Activated CD4-positive, alpha-beta T cell treated with anti-CD3 and anti-CD28 coated beads, Interleukin-10, Interleukin-2, amounts not matched to agents 100 ng/mL and 50 ng/mL, durations not matched to agents 16 hours and 8 hours (primary cell): ENCODE measurements at places on chromosomes 16 and 17.
A peak's percentile ranks its signal among the peaks of the same experiment; 100 is the strongest.

- DNase-seq, result no peak
Measured at GRCh38 chr17:73874008-73874720, 229.9 kb upstream of the SDK2 start.

- DNase-seq, result peak; percentile 80
Measured at GRCh38 chr16:50765260-50765659, 23.4 kb downstream of the CYLD start.

DNA sequence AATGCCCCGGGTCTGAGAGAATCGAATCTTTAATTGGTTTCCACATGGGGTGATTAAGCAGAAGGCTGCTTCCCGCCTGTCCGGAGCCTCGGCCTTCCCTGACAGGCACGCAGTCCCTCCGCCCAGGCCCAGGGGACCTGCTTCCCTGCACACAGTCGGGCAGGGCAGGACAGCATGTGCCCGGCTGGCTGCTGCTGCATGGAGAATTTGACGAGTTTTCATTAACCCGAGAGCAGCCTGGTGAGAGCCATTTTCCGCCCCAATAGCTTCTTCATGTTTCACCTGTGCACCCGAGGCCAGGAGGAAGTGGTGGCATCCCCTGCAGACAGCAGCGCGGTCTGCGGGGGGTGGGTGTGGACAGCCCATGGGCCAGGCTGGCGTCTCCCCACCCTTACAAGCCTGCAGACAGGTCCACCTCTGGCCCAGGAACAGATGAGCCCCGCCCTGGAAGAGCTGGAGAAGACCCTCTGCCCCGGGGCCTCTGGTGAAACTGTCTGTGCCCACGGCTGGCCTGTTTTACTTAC, 67.0 kb downstream of the KLHDC4 start:
- DNase-seq, result peak; percentile 25

DNA sequence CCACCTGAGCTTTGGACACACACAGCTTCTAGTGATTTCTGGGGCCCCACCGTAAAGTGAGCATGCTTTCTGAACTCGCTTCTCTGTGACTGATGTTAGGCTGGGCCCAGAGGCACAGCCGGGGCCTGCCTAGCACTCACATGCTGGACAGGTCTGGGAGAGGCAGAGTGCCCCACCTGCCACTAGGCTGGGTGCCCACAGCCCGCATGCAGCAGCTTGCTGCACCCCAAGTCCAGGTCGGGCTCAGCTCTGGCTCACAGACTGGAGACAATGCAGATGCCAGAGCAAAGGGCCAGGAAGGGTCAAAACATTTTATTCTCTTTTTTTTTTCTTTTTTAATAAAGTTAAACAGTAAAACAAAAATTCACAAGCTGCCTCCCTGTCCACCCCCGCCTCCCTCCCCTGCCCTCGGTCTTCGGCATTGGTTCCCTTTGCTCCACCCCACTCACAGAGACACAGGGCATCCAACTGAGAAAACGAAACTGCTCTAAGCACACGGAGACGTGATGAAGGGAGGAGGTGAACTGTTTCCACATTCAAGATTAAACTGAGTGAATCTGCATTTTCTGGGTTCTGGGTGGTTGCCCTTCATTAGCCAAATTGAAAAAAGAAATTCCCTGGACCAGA, 9.7 kb downstream of the CNP start:
- no peak for DNase-seq

DNA sequence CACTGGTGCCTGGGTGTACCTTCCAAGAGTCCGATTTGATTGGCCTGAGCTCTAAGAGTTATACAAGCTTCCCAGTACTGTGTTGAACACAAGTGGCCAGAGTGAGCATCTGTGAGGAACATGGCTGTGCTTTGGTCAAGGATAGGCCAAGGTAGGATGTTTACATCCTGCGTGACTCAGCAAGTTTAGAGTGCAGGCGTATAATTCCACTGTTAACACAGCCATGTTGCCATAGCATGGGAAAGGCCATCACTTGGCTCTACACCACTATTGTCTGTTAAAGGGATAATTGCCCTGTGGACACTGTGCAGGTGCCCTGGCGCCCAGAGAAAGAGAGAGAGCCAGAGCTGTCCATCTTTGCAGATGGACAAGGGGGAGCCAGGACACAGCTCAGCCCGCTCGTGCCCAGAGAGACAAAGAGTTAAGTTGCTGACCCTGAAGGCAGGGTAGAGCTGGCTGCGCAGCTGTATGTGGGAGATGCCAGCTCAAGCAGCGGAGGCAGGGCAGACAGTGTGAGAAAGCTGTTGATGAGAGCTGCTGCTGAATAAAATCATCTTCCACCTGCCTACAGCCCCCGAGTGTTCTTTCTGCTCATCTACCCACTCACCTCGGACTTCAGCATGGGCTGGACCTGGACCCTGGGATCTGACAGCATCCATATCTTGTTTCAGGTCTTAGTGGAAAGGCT, 11.7 kb downstream of the CFAP52 start:
- no peak for DNase-seq

DNA sequence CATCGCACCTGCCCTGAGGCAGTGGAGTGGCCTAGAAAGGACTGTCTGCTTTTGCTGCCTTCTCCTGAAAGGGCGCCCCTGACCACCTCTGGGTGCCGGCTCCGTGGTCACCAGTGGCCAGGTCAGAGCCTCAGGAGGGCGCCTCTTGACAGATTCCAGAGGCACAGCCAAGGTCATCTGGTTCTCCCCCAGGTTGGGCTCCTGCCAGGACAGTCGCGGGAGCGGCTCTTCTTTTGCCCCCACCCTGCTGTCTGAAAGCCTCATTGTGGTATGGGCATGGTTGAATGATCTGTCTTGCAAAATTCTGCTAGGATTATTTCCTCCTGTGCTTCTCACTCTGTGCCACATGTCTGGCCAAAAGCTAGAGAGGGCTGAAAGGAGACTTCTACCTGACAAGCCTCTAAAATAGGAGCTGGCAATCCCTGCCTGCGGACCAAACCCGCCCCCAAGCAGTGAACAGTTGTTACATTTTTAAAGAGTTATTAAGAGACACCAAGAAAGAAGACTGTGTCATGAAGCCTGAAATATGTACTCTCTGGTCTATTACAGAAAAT, 82.8 kb downstream of the SNX29 start:
- no peak for DNase-seq

- no peak for DNase-seq
Measured at GRCh38 chr16:68490829-68491575, 42.7 kb upstream of the SMPD3 start.

GRCh38 chr17:61291451-61292285, 108.0 kb upstream of the TBX2 start:
- no peak for DNase-seq

DNA sequence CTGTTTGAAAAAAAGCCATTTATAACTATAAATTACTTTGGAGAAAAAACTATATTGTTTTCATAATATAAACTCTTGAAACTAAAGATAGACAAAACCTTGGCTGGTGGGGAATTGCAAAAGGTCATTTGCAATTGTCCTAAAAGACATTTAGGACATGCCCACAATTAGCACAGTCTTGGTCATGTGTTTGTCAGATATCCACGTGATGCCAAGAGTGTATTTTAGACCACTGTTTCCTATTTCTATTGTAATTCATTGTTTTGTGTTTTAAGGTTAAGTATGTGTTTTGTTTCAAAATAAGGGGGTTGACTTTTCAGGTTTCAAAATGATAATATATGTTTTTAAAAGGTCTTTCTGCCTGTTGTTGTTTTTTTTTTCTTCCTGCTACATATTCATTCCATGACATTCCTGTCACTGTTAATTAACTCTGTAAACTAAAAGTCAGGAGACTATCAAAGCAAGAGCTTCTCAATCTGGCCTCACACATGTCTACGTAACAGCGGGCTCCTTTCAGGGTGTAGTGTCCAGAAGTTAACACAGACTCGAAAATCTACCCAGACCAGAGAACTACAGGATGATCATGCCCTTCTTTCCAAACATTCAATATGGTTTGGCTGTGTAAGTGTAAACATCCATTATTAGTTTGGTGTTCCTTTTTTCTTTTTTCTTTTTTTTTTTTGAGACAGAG, 58.7 kb downstream of the COG7 start:
- DNase-seq, result no peak

GRCh38 chr16:73845238-73846006, 451.2 kb upstream of the PSMD7 start:
- no peak for DNase-seq

GRCh38 chr17:82952019-82952418, 112.2 kb upstream of the ZNF750 start:
- no peak for DNase-seq

- DNase-seq, result no peak
Measured at GRCh38 chr17:1997289-1997926, 27.7 kb downstream of the RTN4RL1 start.

DNA sequence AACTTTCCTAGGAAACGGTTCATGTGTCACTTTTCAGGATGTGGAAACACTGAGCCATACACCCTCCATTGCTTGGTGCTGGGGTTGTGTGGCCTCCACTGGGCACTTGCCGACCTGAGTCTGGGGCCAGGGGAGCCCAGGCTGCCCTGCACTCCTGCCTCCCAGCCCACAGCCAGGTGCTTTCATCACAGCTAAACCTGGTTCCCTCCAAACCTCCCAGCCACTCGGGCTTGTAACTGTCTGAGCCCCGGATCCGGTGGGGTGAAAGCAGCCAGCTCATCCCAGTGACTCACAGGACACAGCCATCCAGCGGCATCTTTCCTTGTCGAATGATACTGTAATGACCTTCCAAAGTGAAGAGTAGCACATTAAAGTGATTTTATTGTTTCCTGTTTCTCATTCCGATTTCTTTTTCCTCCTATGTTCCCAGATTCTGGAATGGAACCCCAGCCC, 19.8 kb downstream of the CARHSP1 start:
- no peak for DNase-seq

GRCh38 chr17:53837131-53837530, 14.4 kb downstream of the KIF2B start:
- no peak for DNase-seq

DNA sequence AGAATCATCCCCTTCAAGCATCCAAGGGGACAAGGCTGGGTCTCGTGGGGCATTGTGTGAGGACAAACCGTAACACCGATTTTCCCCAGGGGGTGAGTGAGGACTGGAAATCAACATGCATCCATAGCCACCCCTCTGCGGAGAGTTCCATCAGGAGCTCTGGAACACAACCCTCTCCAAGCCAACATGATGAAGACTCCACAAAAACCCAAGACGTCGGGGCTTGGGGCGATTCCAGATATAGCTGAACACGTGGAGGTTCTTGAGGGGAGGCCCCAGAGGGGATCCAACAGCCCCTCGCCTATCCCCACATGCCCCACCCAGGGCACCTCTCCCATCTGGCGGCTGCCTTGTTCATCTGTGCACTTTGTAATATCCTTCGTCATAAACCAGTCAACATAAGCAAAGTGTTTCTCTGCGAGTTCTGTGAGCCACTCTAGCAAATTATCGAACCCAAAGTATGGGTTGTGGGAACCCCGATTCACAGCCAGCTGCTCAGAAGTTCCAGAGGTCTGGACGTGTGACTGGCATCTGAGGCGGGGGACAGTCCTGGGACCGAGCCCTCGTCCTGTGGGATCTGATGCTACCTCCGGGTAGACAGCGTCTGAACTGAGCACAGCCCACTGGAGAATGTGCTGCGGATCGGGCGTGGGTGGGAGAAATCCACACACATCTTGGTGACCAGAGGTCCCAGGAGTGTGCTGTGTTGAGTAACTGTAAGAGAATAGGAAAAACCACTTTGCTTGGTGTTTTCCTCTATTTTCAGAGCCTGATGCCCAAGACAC, 55.5 kb downstream of the RPH3AL start:
- DNase-seq, result no peak

DNA sequence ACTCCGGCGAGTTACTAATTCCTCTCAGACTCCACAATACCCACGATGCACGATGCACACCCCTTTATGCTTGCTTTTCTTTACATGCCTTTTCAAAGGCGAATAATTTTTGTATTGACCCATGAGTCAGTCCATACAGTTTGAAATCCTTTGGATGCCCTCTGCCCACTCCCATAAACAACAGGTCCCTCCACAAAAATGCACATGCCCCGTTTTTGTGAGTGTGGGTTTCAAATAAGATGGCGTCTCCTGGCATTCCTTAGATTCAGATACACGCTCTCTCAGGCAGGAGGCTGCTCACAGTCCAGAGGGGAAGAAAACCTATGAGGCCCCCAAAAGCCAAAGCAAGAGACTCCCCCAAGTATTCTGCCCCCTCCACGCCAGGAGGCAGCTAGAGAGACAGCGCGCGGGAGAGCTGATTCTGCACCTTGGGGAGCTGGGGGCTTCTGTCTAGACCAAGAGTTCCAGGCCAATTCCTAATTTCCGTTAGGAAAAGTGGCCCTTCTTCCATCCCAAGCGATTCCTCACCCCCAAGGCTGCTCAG, 19.6 kb upstream of the HOXB9 start:
- no peak for DNase-seq

GRCh38 chr16:23865853-23866252, 30.1 kb downstream of the PRKCB start:
- DNase-seq, result no peak

- peak; percentile 88 for DNase-seq
Measured at GRCh38 chr16:88533932-88534637, 36.1 kb upstream of the ZC3H18 start.

DNA sequence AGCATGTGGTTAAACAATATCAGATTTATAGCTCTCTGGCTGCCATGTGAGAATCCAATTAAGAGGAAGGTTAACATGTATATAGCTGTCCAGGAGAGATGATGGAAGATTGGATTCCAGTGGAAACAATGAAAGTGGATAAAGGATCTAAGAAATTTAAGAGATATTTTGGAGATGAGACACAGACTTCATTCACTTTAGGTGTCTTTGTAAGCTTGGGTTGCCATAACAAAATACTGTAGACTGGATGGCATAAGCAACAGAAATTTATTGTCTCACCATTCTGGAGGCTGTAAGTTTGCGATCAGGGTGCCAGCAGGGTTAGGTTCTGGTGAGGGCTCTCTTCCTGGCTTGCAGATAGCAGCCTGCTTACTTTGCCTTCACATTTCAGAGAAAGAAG, 155.9 kb upstream of the MYOCD start:
- no peak for DNase-seq

DNA sequence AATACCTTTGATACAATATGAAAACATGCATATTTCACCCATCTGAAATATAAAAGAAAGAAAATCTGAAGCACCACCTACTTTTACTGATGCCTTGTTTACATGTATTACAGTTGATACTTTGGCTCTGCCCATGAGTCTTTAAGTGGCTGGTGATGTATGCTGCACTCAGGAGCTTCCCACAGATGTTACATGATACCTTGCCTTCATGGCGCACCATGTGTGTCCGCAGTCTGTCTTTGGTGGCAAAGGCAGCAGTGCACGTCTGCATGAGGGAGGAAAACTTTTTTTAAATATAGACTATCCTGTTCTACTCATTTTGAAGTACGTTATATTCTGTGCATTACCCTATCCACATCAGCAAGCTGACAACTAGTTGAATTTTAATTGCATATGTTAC, 7.5 kb downstream of the VEZF1 start:
- no peak for DNase-seq

- no peak for DNase-seq
Measured at GRCh38 chr16:22312897-22313781, 15.9 kb downstream of the POLR3E start.

DNA sequence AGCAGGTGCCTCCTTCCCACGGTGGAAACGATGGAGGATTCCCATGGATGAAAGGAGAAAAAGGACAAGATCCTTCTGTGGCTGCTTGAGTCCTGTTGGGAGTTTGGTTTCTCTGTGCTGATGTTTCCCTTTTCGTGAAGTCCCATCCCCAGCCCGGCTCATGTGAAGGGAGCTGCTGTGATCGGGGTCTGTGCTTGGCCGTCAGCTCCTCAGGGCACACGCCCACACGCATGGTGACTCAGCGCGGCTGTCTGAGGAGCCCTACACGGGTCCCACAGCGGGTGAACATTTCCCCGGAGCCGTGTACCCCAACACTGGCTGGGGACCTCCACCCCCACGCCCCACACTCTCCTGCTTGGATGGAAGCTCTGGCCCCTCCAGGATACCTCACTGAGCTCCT, 44.5 kb upstream of the SSTR5 start:
- no peak for DNase-seq
